Karpas-422 (cell line): ENCODE measurements at places on chromosomes 1 and 21. TPM values are rescaled to one million over a fixed set of nuclear protein-coding genes. Genes with fewer than 3 reads are reported as not detected.

GRCh38 chr1:232471250-232471649 is 158.7 kb downstream of the SIPA1L2 start:
- DNase-seq: no peak

DNA sequence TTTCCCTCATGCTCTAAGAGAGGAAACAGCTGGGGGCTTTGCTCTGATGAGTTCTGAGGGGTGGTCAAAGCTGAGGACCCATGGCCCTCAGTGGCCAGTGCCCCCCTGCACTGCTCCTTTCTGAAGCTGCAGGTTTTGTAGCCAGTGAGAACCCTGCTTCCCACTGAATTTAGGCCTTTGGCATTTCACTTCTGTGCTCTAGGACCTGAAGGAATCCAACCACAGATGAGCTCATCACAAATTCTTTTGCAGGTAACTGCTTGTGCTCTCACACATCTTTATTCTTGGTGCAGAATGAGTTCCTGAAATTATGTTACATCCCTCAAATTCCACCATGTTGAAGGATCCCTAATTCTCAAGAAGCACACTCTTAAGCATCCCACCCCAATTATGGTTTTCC is 248.7 kb upstream of the IRF2BP2 start:
- DNase-seq: no peak

DNA sequence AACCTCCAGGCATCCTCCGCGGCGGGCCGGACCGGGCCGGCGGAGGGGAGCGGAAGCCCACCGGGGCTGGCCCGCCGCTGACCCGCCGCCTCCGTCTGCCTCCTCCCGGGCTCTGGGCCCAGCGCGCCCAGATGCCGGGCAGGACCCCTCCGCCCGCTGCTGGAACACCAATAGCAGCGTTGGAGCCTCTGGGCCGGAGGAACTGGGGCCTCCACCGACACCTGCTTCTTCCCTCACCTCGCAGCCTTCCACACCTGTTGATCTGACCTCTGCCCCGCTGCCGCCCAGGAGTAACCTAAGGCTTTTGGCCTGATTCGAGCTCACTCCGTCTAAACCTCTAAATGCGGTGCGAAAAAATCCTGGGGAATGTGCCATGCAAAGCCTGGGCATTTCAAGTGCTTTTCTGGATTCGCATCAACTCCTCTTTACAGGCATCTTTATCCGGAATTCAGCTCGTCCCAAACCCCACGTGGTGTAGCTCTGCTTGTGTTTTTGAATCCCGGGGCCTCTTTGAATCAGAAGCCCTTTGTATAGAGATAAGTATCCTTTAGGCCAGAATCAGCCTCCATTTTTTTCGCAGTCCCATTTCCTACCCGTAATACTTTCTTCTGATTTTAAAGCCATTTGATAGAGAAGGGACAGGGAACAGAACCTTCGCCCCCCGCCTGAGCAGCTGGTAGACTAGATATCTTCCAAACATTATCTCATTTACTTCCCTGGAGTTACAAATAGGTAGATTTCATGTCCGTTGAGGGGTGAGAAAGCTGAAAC is 680 bp upstream of the CNN3 start:
- DNase-seq: no peak

Gene ANGPTL1
- 0.25 TPM in 1 of 2 replicates, not detected in the other for total RNA-seq

Gene CLCA1
- not detected in 2 replicates for total RNA-seq
